CD4-positive, alpha-beta memory T cell (primary cell): ENCODE measurements at places on chromosomes 7 and 10. TPM values are rescaled to one million over a fixed set of nuclear protein-coding genes. Genes with fewer than 3 reads are reported as not detected.
A peak's percentile ranks its signal among the peaks of the same experiment; 100 is the strongest.

DNA sequence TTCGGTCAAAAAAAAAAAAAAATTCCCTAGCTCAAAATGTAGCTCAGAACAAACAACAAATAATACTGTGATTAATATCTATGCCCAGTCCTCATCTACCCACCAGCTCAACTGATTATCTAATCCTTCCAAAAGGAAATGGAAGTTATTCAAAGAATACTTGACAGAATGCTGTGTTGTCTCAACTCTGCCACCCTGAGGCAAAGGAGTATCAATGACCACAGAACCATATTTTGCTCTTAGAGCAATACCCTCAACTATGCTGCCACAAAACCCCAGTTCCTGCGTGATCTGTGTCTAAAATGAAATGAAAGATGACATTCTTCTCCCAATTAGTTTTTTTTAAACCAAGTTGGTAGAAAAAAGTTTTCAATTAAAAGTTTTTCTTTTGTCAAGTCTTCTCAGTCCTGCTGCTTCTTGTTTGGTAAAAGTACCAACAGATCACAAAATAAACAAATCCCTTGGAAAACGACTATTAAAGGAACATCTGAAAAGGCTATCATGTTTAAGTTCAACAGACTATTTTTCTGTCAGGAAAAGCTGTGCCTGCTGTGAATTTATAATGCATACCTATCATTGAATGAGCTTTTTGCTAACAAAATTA lies 21.6 kb downstream of the RBM28 start:
- DNase-seq, result no peak
- H3K27me3 ChIP-seq, result no peaks in the 10 kb centered on the region
- H3K36me3 ChIP-seq, result peaks cover 59% of the 10 kb centered on the region
- H3K4me3 ChIP-seq, result no peak overlapping the region

GRCh38 chr7:24574950-24575349 lies 1.7 kb downstream of the PALS2 start:
- H3K4me3 ChIP-seq, result no peak overlapping the region
- no peaks in the 10 kb centered on the region for H3K36me3 ChIP-seq
- no peak overlapping the region for H3K27ac ChIP-seq
- no peak for DNase-seq
- peaks cover 32% of the 10 kb centered on the region for H3K4me1 ChIP-seq

GRCh38 chr10:91077549-91078071 lies 142.9 kb upstream of the PCGF5 start:
- no peaks in the 10 kb centered on the region for H3K36me3 ChIP-seq
- H3K4me3 ChIP-seq, result no peak overlapping the region
- no peaks in the 10 kb centered on the region for H3K27me3 ChIP-seq
- no peak for DNase-seq
- no peak overlapping the region for H3K27ac ChIP-seq

- H3K27ac ChIP-seq, result no peak overlapping the region
- peaks cover 24% of the 10 kb centered on the region for H3K36me3 ChIP-seq
- H3K27me3 ChIP-seq, result no peaks in the 10 kb centered on the region
- no peak for DNase-seq
- peaks cover 22% of the 10 kb centered on the region for H3K4me1 ChIP-seq
These were observed 10.9 kb downstream of the PARP12 start for GRCh38 chr7:140051820-140052219.

- no peaks in the 10 kb centered on the region for H3K27me3 ChIP-seq
- peaks cover 31% of the 10 kb centered on the region for H3K36me3 ChIP-seq
- no peak overlapping the region for H3K4me3 ChIP-seq
- H3K4me1 ChIP-seq, result peaks cover 17% of the 10 kb centered on the region
- no peak overlapping the region for H3K27ac ChIP-seq
These were observed 10.7 kb downstream of the IKZF5 start for GRCh38 chr10:122997864-122998263.

- no peak overlapping the region for H3K4me3 ChIP-seq
- no peaks in the 10 kb centered on the region for H3K27me3 ChIP-seq
- no peaks in the 10 kb centered on the region for H3K36me3 ChIP-seq
- H3K4me1 ChIP-seq, result no peaks in the 10 kb centered on the region
These were observed 93.0 kb downstream of the ABLIM1 start for GRCh38 chr10:114565066-114565465.

DNA sequence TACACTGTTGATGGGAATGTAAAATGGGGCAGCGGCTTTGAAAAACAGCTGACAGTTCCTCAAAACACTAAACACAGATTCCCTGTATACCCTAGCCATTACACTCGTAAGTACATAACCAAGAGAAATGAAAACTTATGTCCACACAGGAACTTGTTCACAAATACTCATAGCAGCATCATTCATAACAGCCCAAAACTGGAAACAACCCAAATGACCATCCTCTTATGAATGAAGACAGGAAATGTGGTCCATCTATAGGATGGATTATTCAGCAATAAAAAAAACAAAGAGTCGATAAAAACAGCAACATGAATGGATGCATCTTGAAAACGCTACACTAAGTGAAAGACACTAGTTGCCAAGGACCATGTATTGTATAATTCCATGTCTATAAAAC lies 23.7 kb downstream of the NMT2 start:
- peaks cover 31% of the 10 kb centered on the region for H3K4me1 ChIP-seq
- no peak for DNase-seq
- H3K36me3 ChIP-seq, result peaks cover 3% of the 10 kb centered on the region
- H3K27me3 ChIP-seq, result no peaks in the 10 kb centered on the region
- no peak overlapping the region for H3K27ac ChIP-seq

- no peaks in the 10 kb centered on the region for H3K4me1 ChIP-seq
- no peaks in the 10 kb centered on the region for H3K36me3 ChIP-seq
- no peak overlapping the region for H3K27ac ChIP-seq
- H3K4me3 ChIP-seq, result no peak overlapping the region
- H3K27me3 ChIP-seq, result no peaks in the 10 kb centered on the region
These were observed 36.0 kb downstream of the TRUB1 start for GRCh38 chr10:114973997-114974396.

DNA sequence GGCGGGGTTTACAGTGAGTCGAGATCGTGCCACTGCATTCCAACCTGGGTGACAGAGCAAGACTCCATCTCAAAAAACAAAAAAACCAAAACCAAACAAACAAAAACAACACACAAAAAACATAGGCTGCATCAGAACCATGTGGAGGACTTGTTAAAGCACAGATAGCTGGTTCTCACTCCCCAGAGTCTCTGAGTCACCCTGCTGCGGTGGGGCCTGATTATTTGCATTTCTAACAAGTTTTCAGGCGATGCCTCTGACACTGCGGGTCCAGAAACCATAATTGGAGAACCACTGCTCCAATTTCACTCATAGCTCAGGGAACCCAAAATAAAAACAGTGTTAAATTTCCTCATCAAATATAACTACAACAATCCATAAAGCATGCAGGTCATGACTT lies 816.7 kb downstream of the MAGI2 start:
- H3K4me3 ChIP-seq, result no peak overlapping the region
- no peaks in the 10 kb centered on the region for H3K36me3 ChIP-seq
- DNase-seq, result no peak
- H3K27me3 ChIP-seq, result no peaks in the 10 kb centered on the region
- H3K4me1 ChIP-seq, result no peaks in the 10 kb centered on the region

GRCh38 chr10:121961456-121961855 lies 13.6 kb downstream of the NSMCE4A start:
- H3K27me3 ChIP-seq, result no peaks in the 10 kb centered on the region
- H3K36me3 ChIP-seq, result peaks cover 27% of the 10 kb centered on the region
- H3K4me1 ChIP-seq, result no peaks in the 10 kb centered on the region
- no peak overlapping the region for H3K27ac ChIP-seq
- no peak for DNase-seq

SEPHS1 gene
- total RNA-seq, result 27.2 TPM

SRI gene
- 80.0 TPM for total RNA-seq

ASB13 gene
- total RNA-seq, result 18.5 TPM

- H3K4me3 ChIP-seq, result no peak overlapping the region
- H3K4me1 ChIP-seq, result no peaks in the 10 kb centered on the region
- no peak for DNase-seq
These were observed 85.1 kb downstream of the WASHC2A start for GRCh38 chr10:50152792-50153272.

ADAM22 gene
- 7.7 TPM for total RNA-seq

- H3K36me3 ChIP-seq, result peaks cover 6% of the 10 kb centered on the region
- no peak overlapping the region for H3K4me3 ChIP-seq
- H3K27ac ChIP-seq, result no peak overlapping the region
- DNase-seq, result no peak
- no peaks in the 10 kb centered on the region for H3K4me1 ChIP-seq
- no peaks in the 10 kb centered on the region for H3K27me3 ChIP-seq
These were observed 81.1 kb downstream of the IDE start for GRCh38 chr10:92492748-92493240.

VGF gene
- total RNA-seq, result not detected

DNA sequence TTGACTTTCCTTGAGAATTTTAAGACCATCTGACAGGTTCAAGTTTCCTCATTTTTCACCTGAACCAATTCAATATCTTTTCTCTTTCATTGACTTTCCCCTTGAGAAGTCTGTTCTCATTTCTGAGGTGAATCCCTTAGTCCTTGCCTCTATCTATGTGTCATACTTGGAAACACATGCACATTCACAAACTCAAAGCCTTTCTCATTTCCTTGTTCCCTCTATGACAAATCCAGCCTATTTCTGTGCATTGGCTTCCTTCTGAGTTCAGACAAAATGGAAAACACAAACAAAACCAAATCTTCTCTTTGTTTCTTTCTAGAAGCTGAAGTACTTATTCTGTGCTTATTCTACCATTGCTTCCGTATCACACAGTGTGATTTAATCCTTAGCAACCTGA lies 13.8 kb downstream of the PTTG1IP2 start:
- no peak for DNase-seq
- no peak overlapping the region for H3K27ac ChIP-seq
- H3K4me1 ChIP-seq, result no peaks in the 10 kb centered on the region
- H3K27me3 ChIP-seq, result no peaks in the 10 kb centered on the region

DNA sequence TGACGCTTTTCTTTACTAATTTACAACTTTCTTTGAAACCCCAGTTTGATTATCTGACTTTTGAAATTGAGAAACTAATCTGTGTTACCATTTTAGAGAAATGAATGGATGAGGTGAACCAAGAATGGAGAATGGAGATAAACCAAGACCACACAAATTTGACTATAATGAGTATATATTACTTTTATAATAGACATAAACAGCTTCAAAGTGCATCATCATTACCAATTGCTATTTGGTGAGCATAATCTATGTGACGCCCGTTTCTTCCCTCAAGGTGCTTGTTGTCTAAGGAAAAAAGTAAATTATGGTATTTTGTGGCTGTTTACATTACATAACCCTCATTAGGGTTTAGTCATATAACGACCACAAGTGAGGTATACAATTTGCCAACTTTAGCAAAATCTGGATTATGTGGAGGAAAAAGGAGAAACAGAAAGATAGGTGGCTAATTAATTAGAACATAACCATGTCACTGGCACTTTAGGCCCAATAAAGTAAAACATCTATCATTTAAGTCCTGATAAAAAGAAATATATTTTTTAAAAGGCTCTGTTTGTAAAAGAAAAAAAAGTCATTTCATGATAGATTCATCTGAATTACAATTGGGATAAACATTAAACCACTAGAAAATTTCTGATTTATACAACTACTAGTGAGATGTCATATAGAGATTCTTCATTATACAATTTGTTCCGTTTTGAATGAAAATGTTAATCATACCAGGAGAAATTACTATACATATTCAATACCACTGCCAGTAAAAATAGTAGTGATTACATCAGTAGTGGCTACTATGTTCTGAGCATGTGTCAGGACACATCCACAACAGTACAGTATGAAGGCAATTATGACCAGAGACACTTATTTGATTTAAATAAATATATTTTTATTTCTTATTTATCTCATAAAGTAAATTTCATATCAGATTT lies 118.2 kb upstream of the FAM133B start:
- H3K4me1 ChIP-seq, result no peaks in the 10 kb centered on the region
- H3K36me3 ChIP-seq, result no peaks in the 10 kb centered on the region
- no peak for DNase-seq
- H3K27me3 ChIP-seq, result no peaks in the 10 kb centered on the region

DNA sequence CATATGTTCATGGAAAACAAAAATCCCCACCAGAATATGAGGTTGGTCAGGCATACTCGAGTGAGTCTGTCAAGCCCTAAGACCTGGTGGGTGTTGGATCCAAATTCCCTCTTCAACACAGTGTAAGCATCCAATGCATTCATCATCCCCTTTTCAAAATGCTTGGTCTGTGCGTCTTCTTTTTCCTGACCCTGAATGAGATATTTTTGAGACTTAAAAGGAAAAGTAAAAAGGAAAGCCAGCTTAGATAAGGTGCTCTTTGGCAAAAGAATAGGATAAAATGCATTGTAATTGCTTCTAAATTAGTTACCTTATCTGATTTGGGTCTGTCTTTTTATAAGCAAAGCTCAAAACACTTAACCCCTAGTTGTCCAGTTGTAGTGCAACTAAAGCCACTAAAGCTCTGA lies 331.5 kb downstream of the PTEN start:
- no peak overlapping the region for H3K4me3 ChIP-seq
- peaks cover 40% of the 10 kb centered on the region for H3K4me1 ChIP-seq
- DNase-seq, result no peak
- no peaks in the 10 kb centered on the region for H3K36me3 ChIP-seq
- no peaks in the 10 kb centered on the region for H3K27me3 ChIP-seq

TRPV5 gene
- total RNA-seq, result not detected

- H3K4me1 ChIP-seq, result no peaks in the 10 kb centered on the region
- H3K27ac ChIP-seq, result no peak overlapping the region
- H3K27me3 ChIP-seq, result no peaks in the 10 kb centered on the region
- DNase-seq, result no peak
These were observed 16.0 kb upstream of the KIF5B start for GRCh38 chr10:32072025-32072800.

- H3K27ac ChIP-seq, result no peak overlapping the region
- H3K4me1 ChIP-seq, result peaks cover 1% of the 10 kb centered on the region
- no peak overlapping the region for H3K4me3 ChIP-seq
- peaks cover 4% of the 10 kb centered on the region for H3K36me3 ChIP-seq
- DNase-seq, result no peak
These were observed 7.0 kb upstream of the MMP21 start for GRCh38 chr10:125782616-125783015.

DPP6 gene
- total RNA-seq, result not detected

GRCh38 chr10:31942435-31942834 lies 13.8 kb upstream of the ARHGAP12 start:
- no peaks in the 10 kb centered on the region for H3K36me3 ChIP-seq
- no peak overlapping the region for H3K27ac ChIP-seq
- H3K4me1 ChIP-seq, result no peaks in the 10 kb centered on the region
- no peak for DNase-seq

GRCh38 chr7:36746347-36746746 lies 22.1 kb upstream of the AOAH start:
- DNase-seq, result no peak
- no peak overlapping the region for H3K4me3 ChIP-seq
- H3K27me3 ChIP-seq, result no peaks in the 10 kb centered on the region
- H3K27ac ChIP-seq, result no peak overlapping the region
- H3K36me3 ChIP-seq, result no peaks in the 10 kb centered on the region
- no peaks in the 10 kb centered on the region for H3K4me1 ChIP-seq

GRCh38 chr7:116952635-116953371 lies 498 bp upstream of the ST7 start:
- peak overlapping the region; percentile 70 for H3K4me3 ChIP-seq
- no peaks in the 10 kb centered on the region for H3K27me3 ChIP-seq
- peak overlapping the region; percentile 58 for H3K27ac ChIP-seq
- no peak for DNase-seq
- peaks cover 26% of the 10 kb centered on the region for H3K4me1 ChIP-seq
- no peaks in the 10 kb centered on the region for H3K36me3 ChIP-seq

- H3K4me3 ChIP-seq, result no peak overlapping the region
- no peaks in the 10 kb centered on the region for H3K4me1 ChIP-seq
- no peaks in the 10 kb centered on the region for H3K27me3 ChIP-seq
These were observed 141.6 kb upstream of the TCERG1L start for GRCh38 chr10:131452926-131453720.

BBS9 gene
- 27.3 TPM for total RNA-seq
